ENCODE measurements at places on chromosomes 1 and 21.

DNA sequence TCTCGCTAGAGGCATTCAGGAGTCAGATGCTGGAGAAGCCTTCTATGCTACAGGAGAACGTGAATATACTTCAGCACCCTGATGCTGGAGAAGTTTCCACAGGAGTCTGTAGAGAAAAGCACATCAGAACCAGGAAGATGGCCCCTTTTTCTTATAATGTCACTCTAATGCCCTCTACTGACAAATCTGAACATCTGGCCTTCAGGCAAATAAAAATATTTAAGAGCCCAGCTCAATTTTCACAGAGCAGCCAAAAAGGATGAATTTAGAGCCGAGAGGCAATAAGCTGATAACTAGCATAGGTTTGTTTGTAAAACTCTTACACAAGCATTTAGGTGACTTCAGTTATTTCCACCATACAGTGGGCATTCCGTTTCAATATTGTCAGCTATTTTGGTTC, 3.8 kb upstream of the RRP15 start:
- no peak for DNase-seq

DNA sequence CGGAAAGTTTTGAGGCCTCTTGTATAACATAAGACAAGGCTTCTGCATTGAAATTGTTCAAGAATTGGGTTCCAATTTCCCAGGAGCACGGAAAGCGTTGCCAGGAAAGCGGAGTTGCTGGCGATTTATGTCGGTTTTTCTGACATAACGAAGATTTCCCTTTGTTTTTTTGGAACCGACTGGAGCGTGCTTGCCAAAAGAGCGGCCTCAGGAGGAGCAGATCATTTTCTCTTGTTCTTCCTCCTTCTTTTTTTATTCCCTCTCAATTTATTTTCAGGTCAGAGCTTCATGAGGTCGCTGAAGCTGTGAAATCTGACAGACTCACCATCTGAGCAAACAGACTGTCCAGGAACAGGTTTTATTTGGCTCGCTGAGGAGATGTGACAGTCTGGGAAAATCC, 275.5 kb downstream of the CAMTA1 start:
- no peak for DNase-seq

GRCh38 chr1:192903142-192903541, 94.3 kb downstream of the RGS2 start:
- DNase-seq, result no peak

DNA sequence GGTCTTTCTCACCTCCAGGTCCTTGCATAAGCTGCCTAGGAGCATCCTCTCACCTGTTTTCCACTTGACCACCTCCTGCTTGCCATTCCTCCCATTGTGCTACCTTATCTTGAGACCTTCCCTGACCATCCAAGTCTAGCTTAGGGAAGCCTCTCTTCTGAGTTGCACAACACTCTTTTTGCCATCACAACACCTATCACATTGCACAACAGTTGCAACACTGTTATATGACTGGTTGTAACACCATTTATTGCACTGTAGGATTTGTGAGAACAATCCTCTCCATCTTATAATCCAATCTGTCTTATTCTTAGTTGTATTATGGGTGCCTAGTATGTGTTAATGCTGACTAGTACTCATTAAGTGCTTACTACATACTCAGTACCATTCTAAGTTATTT, 488.7 kb downstream of the OMA1 start:
- no peak for DNase-seq

- DNase-seq, result no peak
Observed at GRCh38 chr1:143625886-143626285, 345.9 kb downstream of the FAM72C start.

- DNase-seq, result no peak
Observed at GRCh38 chr1:216216305-216216704, 206.9 kb downstream of the USH2A start.

DNA sequence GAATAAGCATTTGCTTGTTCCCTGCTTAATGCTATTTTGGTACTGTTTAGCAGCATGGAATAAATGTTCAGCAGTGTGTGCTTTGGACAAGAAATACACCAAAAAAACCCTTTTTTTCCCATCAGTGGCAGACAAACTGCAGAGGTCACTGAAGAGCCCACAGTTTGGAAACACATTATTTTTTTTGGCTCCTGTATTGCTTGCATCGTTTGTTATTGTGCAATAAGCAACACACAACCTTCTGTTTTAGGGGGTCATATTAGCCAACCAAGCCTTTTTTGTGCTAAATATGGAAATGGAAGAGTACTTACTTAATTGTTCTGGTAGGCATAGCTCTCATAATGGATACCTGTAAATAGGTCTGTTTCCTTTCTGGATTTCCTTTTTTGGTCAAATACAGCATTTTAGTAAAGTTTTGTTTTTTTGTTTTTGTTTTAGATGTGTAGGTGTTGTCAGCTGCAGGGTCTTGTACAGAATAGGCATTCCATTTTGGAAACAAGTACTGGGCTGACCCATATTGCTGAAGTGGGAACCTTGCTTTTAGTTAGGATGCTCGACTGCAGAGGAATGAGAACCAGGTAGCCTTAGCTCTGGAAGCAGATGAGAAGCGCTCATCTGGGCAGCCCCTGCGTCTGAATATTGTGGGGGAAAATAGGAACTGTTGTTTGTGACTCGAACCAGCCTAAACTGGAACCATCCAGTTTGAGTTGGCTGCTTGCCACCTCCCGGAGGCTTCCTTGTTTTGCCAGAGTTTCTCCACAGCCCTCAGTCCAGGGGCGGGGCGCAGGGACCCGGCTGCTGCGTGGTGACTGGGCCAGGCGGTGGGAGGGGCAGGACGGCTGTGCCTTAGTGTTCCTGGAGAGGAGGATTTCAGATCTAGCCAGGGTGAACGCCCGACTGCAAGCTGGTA, 38.4 kb downstream of the SPEN start:
- DNase-seq, result peak; percentile 4

DNA sequence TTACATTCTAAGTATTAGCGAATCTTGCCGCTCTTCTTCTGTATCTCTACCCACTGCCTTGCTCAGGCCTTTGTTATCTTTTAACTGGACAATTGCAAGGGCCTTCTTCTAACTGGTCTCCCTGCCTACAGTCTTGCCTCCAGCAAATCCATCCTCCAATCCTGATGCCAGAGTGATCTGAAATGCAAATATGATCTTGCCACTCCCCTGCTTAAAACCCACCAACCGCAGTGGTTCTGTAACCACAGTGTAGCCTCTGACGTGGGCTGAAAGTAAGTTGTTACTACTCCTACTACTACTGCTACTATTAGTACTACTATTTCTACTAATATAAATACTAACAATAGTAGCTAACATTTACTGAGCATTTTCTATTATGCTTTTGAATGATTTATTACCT, 12.4 kb downstream of the MOV10 start:
- no peak for DNase-seq

DNA sequence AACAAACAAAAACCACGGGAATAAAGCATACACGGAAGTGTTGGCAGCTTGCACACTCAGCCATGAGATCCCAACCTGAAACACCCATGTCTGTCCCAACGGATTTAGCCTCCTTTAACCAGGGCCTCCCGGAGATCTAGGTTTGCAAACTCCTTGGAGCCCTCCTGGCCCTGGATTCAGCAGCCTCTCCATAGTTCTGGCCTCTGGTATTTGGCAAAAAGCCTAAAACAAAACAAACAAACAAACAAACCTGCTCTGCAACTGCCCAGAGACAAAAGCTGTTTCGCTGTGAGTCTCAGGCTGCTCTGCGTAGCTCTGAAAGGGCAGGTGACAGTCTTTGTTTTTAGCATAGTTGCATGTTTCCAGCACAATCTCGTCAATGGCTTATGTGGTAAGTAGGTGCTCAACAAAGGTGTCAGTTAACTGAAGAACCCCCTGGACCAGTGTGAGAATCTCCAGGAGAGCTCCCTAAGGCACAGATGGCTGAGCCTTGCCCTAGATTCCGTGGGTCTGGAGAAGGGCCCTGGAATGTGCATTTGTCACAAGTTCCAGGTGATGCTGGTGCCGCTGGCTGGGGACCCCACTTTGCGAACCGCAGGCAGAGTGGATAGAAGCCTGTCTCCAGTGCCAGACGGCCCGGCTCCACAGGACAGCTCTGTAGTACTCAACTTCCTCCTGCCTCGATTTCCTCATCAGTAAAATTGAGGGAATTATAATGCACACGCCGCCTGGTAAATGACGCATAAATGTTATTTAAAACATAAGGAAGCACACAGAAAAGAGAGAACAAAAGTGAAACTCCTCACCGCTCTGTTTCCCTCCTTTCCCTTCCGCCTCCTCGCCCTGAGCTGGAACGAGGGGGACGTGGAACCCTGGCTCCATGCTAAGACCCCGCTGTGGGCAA, 86.2 kb downstream of the RIPK4 start:
- no peak for DNase-seq

- peak; percentile 66 for DNase-seq
Observed at GRCh38 chr1:112716133-112716720, 1.1 kb upstream of the PPM1J start.

GRCh38 chr1:72896256-72896655, 613.9 kb upstream of the NEGR1 start:
- DNase-seq, result no peak

- DNase-seq, result no peak
Observed at GRCh38 chr1:161085165-161085564, 4.2 kb downstream of the NECTIN4 start.

DNA sequence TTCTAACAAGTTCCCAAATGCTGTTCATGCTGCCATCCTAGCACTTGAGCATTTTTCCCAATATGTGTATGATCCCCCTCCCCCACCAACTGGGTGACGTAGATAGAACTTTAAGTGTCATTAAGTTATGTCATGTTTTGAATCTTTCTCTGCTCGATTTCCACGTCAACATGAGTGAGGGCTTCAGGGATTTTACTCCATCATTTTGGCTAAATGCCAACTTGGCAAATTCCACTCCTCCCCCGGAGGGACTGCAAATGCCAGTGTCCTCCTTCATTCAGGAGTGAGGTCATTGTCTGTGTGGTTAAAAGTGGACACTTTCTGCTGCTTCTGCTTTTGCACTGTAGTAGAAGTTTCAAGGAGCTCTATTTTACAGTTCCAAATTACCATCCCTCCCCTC, 201.7 kb downstream of the FGGY start:
- DNase-seq, result no peak

DNA sequence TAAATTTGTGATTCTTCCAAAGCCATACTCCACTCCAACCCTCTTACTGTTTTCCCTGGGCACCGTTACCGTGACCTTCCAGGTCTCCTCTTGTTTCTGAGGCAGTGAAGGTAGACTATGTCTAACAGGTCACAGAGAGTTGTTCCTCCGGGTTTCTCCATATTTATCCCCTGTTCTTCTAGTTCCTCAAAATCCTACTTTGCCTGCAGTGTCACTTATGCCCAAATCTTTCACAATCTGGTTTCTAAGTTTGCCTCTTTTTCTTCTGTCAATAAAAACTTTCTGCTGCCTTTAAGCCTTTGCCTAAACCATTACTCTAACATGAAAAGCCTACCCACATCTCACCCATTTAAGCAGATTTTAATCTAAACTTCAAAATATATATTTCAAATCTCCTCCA, 87.7 kb downstream of the C4BPA start:
- no peak for DNase-seq

DNA sequence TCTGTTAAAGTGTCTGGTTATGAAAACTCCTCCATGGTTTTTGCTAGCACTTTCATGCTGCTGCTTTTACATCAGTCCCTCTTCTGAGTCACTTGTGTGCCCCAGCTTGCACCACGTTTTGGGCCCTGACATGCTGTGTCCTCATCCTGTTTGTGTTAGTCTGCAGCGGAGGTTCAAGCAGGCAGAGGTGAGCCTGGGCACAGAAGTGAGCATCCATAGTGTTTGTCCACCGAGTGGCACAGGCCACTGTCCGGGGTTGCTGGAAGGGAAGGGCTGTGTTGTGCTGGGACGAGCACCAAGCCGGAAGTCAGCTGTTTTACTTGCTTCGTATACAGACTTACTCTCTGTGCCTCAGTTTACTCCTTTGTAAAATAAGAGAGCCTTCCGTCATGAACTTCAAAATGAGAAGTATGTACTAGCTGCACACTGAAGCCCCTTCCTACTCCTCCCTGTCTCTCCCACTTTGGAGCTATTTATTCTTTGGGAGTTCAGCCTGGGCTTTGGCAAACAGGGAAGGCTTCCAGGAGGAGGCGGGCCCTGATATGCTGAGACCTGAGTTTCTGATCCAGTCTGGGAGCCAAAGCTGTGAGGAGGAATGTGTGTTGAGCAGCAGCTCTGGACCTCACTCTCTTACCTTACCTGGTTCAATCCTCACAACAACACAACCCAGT, 10.7 kb upstream of the LAPTM5 start:
- DNase-seq, result no peak

- no peak for DNase-seq
Observed at GRCh38 chr1:91864017-91864700, 21.8 kb downstream of the TGFBR3 start.

GRCh38 chr1:184843732-184844495, 89.3 kb upstream of the EDEM3 start:
- peak; percentile 32 for DNase-seq

DNA sequence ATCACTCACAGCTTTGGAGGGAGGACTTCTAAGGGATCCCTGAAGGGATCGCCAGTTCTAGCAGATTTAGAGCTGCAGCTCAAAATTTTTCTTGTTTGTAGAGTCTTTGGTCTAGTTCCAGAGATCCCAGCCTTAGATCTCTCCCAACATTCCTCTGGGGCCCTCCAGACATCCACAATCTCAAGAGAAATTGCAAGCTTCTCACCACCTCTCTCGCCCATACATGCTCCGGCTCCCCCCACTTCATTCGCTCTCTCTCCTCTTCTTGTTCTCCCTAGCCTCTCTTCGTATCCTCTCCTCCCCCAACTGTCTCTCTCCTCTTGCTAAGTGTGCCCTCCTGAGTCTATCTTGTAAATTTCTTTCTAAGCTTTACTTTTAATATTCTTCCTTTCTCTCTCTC, 15.1 kb upstream of the TUT4 start:
- DNase-seq, result no peak

GRCh38 chr1:29462096-29462495, 225.8 kb downstream of the PTPRU start:
- DNase-seq, result no peak

GRCh38 chr1:85118751-85119150, 70.5 kb upstream of the MCOLN3 start:
- no peak for DNase-seq

GRCh38 chr1:51518586-51519047, 449 bp downstream of the EPS15 start:
- DNase-seq, result peak; percentile 9

DNA sequence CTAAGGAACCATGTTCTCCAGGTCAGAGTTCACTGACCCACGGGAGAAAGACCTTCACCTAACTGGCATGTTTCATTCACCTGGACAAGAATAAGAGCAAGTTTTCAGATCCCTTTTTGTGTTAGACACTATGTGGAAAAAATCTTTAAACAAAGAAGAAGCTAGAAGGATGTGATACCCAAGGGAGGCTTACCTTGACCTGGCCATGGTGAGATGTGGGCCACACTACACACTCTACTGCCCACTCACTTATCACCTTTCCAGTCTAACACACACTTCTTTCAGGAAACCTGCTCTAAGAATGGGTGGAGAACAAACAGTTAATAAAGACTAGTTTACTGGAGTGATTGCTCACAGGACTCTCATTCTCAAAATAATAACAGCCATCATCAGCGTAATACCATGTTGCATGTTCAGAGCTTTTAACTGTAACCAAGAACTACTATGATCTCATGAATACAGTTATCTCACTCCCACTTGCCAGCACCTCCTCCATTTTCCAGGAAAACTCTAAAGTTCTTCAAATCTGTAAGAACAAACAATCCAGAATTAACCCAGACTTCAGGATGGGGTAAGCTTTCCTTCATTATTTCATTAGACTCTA, 1.4 kb downstream of the RGS8 start:
- no peak for DNase-seq

- no peak for DNase-seq
Observed at GRCh38 chr21:45277101-45278045, 10.3 kb downstream of the POFUT2 start.

Measured in stimulated activated CD8-positive, alpha-beta memory T cell treated with anti-CD3 and anti-CD28 coated beads, Interleukin-4, amount 100 ng/mL, for 1 hour (primary cell).